ENCODE measurements at places on chromosomes 6 and 20. TPM values are rescaled to one million over a fixed set of nuclear protein-coding genes. Genes with fewer than 3 reads are reported as not detected.

GRCh38 chr20:53011640-53012039 is 39.5 kb downstream of the TSHZ2 start:
- DNase-seq: no peak

BACH2 gene
- total RNA-seq: 0.28 TPM

PKIB gene
- 0.19 TPM for total RNA-seq

DNA sequence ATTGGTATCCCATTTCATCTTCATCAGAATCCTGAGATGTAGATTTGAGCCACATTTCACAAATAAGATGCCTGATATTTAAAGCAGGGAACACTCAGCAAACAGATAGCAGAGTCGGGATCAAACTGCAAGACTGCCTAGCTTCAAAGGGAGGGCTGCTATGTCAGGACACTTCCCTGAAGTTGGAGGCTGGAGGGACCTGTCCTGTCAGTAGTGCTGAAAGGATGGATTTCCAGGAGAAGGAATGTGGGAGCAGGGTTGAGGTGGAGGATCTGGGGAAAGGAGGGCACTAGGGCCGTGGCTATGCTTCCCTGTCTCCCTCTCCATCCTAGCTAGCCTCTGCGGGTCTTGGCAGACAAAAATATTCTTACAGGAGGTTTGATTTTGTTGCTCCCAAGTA is 32.2 kb downstream of the COX4I2 start:
- DNase-seq: no peak

DNA sequence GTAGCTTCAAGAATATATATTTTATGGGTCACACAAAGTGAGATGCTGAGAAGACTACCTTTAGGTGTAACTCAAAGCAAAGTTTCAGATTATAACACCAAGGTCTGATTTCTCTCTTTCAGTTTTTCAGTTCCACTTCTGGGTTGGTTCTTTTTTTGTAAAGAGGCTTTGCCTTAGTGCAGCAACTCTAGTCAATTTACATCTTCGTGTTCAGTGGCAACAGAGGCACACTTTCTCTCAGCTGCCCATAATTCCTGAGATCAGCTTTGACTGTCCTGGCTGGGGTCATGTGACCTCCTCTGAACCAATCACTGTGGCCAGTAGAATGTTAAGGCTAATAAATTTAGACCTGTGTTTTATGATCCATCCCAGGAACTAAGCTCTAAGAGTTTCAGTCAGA is 120.2 kb downstream of the TINAG start:
- DNase-seq: peak; percentile 52

ZNF217 gene
- 76.6 TPM for total RNA-seq

DNA sequence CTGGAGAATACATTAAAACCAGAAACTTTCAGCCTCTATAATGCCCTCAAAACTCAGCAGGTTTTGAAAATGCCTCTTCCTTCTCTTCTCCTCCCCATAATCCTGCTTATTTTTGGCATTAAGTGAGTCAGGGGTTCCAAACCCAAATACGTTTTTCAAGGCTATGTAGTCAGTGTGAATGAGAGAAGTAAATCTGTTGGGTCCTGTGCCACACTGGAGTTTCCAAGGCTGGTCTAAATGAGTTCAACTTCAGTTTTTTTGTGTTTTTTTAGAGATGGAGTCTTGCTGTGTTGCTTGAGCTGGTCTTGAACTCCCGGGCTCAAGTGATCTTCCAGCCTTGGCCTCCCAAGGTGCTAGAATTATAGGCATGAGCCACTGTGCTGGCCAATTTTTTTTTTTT is 20.9 kb downstream of the PTPRA start:
- DNase-seq: no peak

DNA sequence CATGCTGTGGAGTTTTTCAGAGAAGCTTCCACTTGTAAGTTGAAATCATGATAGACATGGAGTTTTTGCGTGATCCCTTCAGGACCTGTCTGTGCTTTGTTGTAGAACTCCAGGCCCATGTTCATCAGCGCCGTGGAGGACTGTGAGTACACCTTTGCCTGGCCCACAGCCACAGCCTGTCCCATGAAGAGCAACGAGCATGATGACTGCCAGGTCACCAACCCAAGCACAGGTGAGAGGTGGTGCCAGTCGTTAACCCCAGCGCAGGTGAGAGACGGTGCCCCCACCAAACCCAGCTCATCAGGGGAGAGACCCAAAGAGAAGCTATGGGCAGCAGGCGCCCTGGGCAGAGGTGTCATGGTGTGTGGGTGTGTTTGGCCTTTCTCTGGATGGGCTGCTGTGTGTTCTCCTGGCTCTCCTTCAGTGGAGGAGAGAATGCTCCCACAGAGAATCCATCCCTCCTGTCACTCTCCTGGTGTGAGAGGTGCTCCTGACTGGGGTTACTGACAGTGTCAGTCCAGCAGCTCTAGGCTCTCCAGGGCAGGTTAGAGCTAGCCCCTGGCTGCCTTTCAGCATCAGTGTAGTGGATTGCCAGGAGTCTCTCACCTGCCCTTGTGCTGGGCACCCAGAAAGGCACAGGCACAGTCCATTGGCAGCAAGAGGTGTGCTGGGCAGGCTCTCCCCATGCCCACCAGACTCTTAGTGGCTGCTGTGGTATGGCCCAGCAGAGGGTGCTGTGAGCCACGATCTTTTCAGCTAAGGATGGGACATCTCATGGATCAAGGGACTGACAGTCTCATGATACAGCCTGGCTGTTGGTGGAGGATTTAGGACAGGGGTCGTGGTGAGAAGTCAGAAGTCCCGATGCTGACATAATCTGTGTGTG is 49.6 kb upstream of the SLC22A1 start:
- DNase-seq: no peak

DNA sequence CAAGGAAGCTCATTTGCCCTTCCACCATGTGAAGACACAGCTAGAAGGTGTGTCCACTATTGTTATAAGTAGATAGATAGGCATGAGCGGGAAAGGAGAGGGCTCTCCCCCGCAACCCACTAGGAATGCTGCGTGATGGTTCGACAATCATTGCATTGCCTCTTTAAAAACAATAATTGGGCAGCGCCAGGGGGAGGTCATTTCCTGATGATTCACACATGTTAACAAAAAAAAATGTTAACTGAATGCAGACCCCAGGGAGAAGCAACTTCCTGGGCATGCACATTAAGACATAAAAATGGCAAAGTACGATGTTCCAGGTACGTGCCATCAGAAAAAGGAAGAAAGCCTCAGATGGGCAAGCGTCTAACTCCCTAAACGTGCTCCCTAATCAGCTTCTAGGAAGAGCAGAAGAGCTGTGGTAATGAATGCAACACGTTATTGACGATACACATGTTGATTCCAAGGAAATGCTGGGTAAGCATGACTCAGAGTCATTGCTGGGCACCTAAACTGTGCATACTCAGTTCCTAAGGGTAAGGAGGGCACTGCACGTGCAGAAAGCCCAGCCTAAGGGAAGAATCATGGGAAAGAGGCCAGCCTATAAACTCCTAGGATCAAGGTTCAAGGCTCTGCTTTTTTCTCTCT is 113.7 kb downstream of the FAM217A start:
- DNase-seq: no peak

OOEP gene
- not detected for total RNA-seq

PRR18 gene
- 8.8 TPM for total RNA-seq

TAGAP gene
- total RNA-seq: 28.8 TPM

DNA sequence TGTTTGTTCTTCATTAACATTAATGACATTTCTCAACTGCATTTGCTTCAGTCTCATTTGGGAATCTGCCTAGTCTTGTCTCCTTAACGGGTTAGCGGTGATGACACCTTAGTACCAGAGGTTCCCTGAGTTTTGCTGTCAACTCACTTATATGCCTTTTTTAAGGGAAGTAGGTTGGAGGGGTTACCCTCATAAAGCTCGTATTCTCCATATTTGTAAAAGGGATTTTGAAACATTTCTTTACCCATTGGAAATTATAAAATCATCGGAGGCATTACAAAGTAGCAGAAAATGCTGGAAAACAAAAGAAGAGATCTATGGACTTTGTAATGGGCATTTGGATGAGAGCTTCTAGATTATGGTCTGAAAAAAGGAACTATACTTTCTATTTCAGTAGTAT is 88.7 kb upstream of the PRDM1 start:
- DNase-seq: no peak

ABHD16B gene
- total RNA-seq: not detected

GRCh38 chr6:5416250-5416649 is 154.9 kb downstream of the FARS2 start:
- DNase-seq: no peak

PMEPA1 gene
- total RNA-seq: 0.10 TPM

DNA sequence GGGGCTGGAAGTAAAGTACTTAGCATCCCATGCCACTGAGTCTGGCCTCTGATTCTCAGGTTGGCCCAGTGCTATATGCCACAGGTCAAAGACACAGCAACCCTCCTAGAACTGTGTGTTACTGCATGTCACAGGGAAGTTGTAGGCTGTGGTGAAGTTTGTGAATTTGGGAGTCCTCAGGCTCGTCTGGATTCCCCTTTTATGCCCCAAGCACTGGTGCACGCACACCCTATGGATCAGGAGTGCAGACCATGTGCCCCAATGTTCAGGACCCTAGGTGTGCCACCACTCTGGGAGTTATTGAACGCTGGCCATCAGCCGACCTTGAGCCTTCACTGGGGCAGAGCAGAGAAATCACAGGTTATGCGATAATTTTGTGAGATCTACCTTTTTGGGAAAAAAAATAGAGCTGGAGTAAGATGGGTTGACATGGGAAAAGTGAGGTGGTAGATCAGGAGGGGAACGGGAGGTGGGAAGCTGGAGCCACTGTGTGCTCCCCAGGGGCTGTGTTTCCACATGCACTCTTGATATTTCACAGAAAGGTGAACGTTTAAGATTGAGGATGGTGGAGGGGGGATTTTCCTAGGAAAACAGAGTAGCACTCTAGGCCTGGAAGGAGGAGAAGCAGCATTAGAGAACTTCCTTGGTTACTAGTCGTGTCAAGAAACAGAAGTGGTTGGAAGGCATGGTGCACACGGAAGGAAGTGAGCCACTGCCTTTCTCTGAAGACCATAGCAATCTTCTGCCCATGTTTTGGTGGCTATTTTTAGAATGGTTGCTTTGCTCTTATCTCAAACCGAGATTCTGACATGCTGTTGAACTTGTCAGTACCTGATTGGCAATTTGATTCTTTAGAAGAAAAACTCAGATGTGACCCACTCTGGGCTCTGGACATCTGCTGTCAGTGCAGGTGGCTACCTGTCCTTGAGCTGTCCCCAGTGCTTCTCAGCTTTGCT is 44.1 kb downstream of the DUSP22 start:
- DNase-seq: peak; percentile 88

GRCh38 chr20:62953839-62954703 is 1.6 kb downstream of the SLC17A9 start:
- DNase-seq: peak; percentile 75

GRCh38 chr20:24808616-24809015 is 140.5 kb upstream of the CST7 start:
- DNase-seq: no peak

SRF gene
- 56.3 TPM for total RNA-seq

ZNF341 gene
- 5.0 TPM for total RNA-seq

DNA sequence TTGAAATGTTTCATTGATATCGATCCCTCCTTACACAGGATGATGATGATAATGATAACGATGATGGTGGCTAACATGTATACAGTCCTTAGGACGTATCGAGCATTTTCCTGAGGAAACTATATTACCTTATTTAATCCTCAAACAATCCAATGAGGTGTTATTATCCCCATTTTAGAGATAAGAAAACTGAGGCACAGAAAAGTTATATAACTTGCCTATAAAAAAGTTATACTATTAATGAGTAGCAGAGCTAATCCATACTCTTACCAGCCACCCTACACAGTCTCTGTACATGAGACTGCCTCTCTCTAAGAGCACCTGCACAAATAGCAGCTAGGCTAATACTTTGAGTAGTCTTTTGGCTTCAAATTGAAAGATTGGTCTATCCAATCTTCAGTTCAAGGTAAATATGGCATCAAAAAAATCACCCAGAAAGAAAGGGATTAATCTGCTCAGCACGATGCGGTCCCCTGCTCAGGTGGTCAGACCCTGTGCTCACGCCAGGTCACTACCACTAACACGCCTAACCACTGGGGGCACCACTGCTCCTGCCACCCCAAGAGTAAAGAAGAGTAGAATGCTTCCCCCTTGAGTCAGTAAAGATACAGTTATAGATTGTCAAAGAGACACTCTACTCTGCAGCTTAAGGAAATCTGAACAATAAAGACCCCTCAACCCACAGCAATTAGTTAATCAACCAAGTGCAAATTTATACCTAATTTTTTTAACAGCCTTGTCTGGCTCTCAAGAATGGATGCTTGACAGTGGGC is 15.0 kb downstream of the GABBR1 start:
- no peak for DNase-seq

KIZ gene
- 11.4 TPM for total RNA-seq

DNA sequence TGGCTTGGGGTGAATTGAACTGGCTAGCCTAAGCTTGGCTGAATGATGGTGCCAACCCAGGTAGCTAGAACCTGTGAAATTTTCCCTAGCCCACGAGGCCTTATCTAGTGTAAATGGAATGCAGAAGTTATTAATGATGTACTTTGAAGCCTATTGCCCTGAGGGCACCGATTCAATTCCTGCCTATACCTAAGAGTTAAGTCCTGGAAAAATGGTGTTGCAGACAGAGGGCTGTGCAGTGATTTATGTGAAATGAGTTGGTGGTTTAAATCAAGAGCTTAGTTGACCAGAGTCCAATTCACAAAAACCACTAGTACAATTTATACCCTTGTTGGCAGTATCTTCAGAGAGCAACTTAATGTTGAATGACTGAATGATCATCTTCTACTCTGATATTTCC is 373.8 kb upstream of the JAG1 start:
- DNase-seq: no peak

RBM24 gene
- not detected for total RNA-seq

DNA sequence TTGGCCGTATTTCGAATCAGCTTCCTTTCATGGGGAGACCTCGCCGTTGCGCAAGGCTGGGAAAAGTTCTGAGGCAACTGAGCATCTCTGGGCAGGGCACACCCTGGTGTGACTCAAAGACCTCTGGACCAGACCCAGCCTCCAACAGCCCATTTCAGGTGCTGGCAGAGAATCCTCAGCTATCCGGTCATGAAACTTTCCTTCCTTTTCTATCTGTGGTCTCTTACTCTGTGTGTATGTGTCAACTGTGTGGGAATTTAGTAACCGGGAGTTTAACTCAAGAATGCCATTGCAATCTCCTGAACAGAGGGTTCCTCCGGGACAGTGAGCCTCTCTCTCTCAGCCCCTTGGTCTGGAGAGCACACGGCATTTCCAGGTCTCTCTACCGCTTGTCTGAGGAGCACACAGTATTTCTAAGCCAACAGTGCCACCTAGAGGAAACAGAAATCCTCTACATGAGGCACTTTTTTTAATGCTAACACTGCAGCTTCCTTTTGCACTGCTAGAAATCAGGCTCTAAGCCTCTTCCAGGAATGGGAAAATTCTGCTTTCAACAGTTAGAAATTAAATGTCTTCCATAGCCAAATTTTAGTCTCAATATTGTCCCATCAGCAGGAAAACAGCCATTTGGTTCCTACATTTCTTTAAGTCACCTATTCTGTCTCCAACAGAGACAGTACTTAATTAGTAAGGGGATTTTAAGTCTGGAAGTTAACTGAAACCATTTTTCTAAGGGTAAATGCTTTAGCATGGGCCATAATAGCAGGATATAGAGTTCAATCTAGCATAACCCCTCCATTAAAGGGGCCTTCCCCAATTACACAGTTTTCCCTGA is 32.7 kb downstream of the PLN start:
- DNase-seq: no peak

SDC4 gene
- total RNA-seq: 2.3 TPM

LHFPL5 gene
- total RNA-seq: not detected

All from GM12878 (cell line).